ENCODE measurements at places on chromosomes 7 and 10. TPM values are rescaled to one million over a fixed set of nuclear protein-coding genes. Genes with fewer than 3 reads are reported as not detected.

C10orf62 gene
- total RNA-seq = not detected

SHH gene
- total RNA-seq = 16.7 TPM

IDI2 gene
- not detected for total RNA-seq

COBL gene
- 17.0 TPM for total RNA-seq

TNPO3 gene
- total RNA-seq = 28.6 TPM

FANK1 gene
- total RNA-seq = 2.1 TPM

FASTK gene
- 57.9 TPM for total RNA-seq

NDUFA5 gene
- total RNA-seq = 67.4 TPM

CNPY1 gene
- not detected for total RNA-seq

NKX2-3 gene
- total RNA-seq = not detected

FXYD4 gene
- not detected for total RNA-seq

FAM131B gene
- total RNA-seq = 2.6 TPM

PON3 gene
- 8.9 TPM for total RNA-seq

WEE2 gene
- total RNA-seq = not detected

AKR1C4 gene
- total RNA-seq = not detected

DNA sequence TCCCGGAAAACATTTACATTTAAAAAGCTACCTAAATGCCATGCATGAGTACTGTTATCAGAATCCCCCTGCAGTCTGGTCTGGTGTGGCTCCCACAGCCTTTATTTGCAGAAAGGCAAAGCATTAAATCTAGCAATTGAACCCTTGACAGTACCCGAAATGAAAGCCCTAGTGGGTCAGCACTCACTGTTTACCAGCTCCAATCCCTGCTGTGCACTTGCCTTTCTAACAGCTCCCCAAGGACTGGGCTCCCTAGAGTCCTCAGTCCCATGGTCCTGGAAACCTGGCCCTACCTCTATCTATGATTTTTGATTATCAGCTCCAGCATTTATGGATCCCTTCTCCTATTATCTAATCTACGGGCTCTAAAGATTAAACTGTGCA lies 1.9 kb upstream of the MACC1 start:
- DNase-seq = no peak

DNA sequence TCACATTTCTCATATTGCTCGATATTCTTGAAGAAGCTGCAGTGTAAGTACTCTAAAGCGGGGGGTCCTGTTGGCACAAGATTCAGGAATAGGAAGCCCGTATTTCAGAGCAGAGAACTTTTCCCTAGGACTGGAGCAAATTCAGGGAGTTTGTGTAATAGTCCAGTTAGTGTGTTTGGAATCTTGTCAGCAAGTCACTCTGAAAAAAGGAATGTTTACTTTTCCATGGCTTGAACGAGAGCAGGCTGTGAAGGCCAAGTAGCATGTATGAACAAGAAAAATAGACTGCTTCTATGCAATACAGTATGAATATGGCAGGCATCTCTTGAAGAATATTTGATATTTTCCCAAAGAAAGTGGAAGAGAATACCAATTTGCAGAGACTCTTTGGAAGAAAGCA lies 39.8 kb downstream of the CDC123 start:
- DNase-seq = no peak

DNA sequence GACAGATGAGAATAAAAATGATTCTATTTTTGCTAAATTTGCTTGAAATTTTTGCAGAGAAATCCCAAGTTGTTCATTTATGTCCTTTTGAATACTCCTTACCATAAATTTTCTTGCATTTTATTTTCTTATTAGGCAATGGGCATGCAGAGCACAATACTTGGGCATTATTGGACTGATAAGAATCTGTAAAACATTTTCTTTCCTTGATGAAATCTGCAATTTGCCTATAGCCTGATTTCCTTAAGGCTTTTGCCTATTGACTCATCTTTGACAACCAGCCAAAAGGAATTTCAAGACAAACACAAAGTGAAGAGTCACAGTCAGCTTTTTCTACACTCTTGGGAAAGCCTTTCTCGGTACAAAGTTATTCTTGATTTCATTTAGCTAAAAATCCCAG lies 30.5 kb upstream of the GNAT3 start:
- no peak for DNase-seq

DNA sequence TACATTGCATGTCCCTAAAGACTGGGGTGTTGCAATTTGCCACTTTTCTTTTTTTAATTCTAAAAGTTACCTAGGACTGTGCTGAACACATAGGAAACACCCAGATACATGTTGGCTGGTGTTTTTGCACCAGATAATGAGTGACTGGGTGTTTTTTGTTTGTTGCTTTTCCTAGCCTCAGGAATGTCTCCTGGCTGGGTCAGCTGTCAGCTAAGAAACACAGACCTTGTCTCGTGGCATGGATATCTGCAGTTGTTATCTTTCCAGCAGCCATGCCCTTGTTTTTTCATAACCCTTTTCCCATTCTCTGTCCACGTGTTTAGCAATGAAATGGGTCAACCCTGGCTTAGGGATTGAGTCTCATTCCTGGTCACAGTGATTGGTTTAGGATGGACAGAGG lies 433.9 kb upstream of the ZMIZ1 start:
- DNase-seq = no peak

GRCh38 chr10:30432622-30433305 lies 1.2 kb upstream of the MAP3K8 start:
- peak; percentile 70 for DNase-seq

DNA sequence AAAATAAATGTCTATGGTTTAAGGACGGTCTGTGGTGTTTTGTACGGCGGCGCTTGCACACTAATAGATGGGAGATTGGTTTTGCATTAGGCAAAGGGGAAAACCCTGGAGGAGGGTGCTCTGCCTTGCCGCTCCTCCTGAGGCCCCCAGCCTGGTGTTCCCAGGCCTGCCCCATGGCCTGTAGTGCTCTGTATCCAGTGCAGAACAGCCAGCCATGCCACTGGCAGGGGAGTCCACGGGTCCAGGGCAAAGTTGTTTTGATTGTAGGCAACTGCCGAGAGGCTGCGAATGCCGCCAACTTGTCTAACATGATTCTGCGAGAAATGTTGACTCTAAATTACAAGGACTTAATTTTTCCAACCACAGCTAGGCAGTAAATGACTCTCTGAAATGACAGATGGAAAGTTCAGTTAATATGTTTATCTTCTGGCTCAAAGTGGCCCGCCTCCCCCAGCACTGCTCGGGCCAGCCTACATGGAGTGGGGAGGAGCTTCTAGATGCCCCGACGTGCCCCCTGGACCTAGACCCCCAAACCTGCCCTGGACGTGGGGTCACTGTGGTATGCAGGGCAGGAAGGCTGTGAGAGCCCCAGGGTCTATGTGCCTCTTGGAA lies 104.6 kb upstream of the GDF10 start:
- DNase-seq = no peak

- DNase-seq = no peak
Measured at GRCh38 chr7:154919344-154920225, 83.3 kb downstream of the PAXIP1 start.

GRCh38 chr7:102322202-102322715 lies 34.0 kb downstream of the SPDYE6 start:
- no peak for DNase-seq

GRCh38 chr10:132164761-132165278 lies 21.9 kb upstream of the DPYSL4 start:
- no peak for DNase-seq

- DNase-seq = no peak
Measured at GRCh38 chr10:85067955-85068354, 739.6 kb downstream of the CCSER2 start.

DNA sequence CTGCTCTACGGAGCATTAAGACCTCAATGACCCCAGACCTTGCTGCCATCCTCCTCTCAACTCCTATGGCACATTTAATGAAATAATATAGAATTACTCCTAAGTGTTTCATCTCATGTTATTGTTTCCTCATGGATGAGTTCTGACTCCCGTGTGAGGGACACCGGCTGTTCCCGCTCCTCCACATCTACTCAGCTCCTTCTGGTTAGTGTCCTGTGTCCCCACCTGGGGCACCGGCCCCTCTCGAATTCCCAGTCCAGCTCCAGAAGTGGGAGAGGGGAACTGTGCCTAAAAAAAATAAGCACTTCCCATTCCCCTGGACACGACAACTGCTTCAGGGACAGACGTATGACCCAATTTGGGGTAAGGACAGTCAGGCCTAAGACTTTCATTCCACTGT lies 58.3 kb downstream of the PIP4K2A start:
- DNase-seq = no peak

DNA sequence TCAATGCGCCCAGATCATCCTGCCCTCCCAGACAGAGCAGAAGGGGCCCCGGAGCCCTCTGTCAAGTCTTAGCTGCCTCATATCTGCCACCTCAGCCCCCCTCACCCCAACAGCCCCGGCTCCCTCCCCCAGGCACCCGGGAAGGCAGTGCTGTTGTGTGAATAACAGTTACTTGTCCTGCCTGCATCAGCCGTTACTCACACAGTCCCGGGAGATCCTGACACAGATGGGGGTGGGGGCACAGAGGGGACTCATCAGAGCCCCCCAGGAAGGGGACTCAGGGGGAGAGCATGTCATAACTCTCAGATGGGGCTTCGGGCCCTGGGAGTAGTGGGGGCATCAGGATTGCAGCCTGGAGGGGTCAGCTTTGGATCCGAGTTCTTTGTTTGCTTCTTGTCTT lies 12.4 kb upstream of the SERPINE1 start:
- DNase-seq = no peak

DNA sequence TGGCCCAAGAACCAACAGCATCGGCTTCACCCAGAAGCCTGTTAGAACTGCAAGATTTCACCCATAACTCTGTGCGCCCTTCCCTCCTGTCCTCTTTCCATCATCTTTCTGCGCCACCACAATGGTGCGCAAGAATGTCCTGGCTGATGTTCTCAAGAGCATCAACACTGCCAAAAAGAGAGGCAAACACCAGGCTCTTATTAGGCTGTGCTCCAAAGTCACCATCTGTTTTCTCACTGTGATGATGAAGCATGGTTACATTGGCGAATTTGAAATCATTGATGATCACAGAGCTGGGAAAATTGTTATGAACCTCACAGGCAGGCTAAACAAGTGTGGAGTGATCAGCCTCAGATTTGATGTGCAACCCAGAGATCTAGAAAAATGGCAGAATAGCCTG lies 115.2 kb upstream of the FGFR2 start:
- DNase-seq = no peak

- DNase-seq = no peak
Measured at GRCh38 chr7:74545921-74546320, 92.2 kb downstream of the GTF2IRD1 start.

GRCh38 chr10:52540479-52540984 lies 226.5 kb downstream of the DKK1 start:
- DNase-seq = no peak

DNA sequence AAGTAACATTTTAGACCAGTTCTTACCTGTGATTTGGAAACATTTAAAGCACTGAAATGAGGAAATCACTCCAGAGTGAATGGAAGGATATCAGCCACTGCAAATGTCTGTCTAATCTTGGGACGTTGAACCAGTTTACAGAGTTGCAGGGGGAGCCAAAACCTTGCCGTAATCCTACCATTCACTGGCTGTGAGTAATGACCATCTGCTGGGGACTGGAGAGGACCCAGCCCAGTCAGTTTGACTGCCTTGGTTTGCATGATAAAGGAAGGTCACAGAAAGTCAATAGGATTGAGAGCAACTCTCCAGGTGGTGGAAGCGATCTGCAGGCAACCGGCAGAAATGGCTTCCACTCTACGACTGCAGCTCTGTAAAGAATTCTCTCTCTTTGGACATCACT lies 167.2 kb downstream of the AKR1D1 start:
- no peak for DNase-seq

DNA sequence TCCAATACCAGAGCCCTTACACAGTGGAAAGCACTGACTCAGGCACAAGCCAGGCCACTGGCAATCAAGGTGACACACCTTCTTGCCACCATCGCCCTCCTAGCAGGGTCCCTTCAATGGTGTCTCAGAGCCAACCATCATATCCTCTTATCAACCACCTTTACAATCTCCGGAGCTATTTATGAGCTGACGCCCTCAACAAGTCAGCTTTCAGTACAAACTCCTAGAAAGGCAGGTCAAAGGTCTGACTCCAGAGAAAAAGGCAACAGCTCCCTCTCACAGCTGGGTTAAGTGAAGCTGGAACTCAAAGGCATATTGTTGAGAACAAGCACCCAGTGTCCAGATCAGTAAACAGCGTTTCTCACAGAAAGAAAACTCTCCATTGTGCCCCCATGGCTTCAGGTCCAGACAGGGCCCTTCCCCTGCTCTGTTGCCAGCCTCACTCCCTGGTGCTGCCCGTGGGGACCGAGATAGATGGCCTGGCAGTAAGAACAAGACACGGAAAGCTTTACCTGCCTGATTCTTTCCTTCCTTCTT lies 2.4 kb downstream of the ZNF3 start:
- no peak for DNase-seq

GRCh38 chr10:133307776-133308420 lies 774 bp downstream of the TUBGCP2 start:
- peak; percentile 79 for DNase-seq

- peak; percentile 58 for DNase-seq
Measured at GRCh38 chr7:91287371-91288084, 23.3 kb downstream of the FZD1 start.

DNA sequence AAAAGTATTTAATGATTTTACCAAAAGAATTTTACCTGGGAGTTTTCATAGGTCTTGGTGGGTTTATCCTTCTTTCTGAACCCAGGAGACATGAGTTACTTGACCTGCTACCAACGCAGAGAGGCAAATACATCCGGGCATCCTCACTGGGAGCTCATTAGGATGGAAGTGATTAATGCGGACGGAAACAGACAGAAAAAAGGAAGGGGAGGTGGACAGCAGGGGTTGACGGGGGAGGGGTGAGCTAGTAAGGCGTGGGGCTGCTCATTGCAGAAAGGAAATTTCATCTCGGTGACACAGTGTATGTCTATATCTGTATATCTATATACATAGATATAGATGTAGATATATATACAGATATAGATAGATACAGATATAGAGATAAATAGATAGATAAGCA lies 408.2 kb upstream of the ADARB2 start:
- no peak for DNase-seq

GRCh38 chr7:41051535-41051934 lies 651.4 kb downstream of the INHBA start:
- DNase-seq = no peak

DNA sequence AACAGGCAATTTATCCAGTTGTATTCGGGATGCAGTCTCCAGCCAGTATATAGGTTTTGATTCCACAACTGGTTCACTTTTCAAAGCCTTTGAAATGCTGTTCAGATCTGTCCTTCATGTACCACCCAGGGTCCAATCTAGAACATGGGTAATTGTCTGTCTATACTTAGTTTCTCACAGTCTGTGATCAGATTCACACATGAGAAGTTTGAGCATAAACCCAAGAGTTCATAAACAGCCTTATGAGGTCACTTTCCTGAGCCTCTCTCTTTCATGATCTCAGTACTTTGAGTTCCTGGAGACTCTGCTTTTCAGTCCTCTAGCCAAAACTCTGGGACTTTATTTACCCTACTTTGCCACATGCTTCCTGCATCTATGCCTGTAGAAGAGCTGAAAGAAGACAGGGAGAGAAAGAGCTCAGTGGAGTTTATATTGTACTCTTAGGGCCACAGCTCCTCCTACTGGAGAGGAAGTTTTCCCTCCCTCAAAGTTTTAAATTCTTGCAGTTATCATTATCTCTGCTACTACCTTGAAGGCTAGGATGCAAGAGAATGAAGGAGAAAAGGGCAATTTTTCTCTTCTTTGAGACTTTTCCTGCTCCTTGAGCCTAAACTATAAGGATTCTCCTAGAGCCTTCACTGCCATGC lies 172.0 kb downstream of the ZEB1 start:
- no peak for DNase-seq
